ENCODE measurements at places on chromosomes 12 and 14.

- DNase-seq, result no peak
Observed at GRCh38 chr14:74843653-74844052, 32.3 kb downstream of the PROX2 start.

DNA sequence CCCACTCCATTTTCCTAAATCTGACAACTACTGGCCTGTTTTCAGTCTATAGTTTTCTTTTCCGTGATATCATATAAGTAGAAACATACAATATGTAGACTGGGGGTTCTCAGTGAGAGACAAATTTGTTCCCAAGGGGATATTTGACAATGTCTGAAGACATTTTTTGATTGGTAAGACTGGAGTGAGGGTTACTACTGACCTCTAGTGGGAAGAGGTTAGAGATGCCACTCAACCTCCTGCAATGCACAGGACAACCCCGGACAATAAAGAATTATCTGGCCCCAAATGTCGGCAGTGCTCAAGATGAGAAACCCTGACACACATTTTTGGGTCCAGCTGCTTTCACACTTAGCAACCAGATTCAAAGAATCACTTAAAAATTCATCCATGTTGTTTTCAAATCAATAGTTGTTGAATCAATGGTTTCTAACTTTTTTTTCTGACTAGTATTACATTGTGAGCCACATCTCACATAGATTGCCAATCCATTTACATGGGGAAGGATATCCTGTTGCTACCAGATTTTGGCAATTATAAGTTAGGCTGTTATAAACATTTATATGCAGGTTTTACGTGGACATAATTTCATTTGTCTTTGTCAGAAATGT is 307.1 kb downstream of the RPL10L start:
- DNase-seq, result no peak

DNA sequence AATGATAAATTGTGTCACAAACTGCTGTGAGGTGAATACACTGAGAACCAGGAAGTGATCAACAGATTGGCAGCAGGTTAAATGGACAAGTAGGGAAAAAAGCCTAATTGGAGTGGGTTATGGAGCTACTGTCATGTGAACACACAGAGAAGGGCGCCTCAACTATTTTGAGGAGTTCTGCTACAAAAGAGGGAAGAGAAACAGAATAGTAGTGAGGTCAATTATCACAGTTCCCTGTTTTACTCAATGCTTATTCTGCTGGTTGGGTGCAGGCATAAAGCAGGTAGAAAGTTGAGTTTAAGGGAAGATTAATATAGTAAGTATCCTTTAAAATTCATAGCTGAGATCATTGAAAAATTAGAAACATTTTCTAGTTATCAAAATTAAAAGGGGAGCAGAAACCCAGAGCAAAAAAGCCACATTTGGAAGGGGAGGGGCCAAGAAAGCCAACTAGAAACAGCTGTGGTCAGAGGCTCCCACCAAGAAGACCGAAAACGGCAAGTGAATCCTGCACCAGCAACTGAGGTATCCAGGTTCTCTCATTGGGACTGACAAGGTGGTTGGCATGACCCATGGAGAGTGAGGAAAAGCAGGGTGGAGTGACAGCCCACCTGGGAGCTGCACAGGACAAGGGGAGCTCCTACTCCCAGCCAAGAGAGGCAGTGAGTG is 105.7 kb downstream of the ZC3H14 start:
- DNase-seq, result no peak

- DNase-seq, result no peak
Observed at GRCh38 chr12:116263844-116264243, 13.6 kb downstream of the MED13L start.

GRCh38 chr14:100865682-100866591 is 37.6 kb downstream of the RTL1 start:
- DNase-seq, result no peak

GRCh38 chr14:52303236-52303635 is 10.9 kb upstream of the PTGER2 start:
- no peak for DNase-seq

GRCh38 chr14:100838493-100839314 is 12.8 kb downstream of the MEG3 start:
- no peak for DNase-seq

- DNase-seq, result no peak
Observed at GRCh38 chr12:81259360-81259759, 181.5 kb downstream of the ACSS3 start.

DNA sequence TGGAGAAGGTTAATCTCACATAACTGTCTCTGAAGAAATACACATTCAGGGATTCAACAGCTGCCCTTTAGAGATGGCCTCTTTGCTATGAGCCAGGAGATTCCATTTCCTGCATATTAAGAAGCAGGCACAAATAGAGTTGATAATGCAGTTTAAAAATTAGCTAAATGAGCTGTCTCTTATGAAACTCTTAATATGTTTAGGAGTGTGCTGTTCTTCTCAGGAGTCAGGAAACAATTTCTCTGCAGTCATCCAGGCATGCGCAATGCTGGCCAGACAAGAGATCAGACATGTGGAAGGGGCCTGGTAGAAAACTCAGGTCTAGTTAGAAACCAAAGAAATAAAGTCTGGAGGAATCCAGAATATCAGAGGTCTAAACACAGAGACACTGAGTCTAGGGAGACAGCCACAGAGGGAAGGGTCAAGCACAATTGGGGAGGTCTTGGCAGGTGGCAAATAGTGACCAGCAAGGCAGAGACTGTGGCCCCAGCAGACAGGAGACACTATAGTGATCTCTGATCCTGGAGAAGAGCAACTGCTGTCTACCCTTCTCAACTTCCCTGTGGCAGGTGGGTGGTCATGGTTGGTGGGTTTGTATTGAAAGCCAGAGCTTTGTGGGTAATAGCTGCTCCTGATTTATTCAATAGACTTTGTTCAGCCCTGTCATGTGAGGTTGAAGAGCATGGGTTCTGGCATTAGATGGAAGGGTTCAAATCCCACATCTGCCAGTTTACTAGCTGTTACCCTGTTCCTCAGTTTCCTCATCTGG is 185.8 kb upstream of the RMST start:
- no peak for DNase-seq

DNA sequence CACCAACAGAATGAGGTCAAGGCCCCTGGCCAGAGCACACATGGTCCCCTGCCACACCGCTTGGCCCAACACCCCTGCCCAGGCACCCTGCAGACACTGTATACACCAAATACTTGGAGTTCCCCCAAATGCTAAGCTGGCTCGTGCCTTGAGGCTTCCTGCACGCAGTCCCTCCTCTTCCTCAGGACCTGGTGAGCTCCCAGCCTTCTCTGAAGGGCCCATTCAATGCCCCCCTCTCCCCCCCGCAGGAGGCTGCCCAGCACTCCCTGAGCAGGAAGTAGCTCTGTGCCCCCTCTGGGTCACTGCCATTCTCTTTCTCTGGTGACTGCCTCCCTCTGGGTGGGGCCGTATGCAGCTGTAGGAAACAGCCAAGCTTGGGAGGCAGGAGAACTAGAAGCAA is 75.3 kb downstream of the ITPK1 start:
- DNase-seq, result no peak

DNA sequence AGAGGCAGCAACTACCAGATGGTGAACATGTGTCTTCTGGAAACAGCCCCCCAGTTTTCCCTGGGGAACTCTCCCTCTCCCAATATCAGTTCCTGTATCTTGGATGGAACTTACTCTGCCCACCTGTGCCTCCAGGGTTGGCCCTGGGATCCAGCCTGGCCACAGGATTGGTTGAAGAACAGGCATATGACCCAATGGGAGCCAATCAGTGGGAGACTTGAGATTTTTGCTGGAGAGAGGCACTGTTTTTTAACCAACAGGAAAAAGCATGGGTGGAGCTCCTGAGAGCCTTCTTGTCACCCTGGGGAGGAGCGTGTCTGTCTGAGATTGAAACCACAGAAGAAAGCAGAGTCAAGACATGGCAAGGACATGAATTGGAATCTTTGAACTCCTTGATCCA is 33.6 kb upstream of the COX6A1 start:
- DNase-seq, result no peak

GRCh38 chr12:53551889-53552291 is 44.6 kb upstream of the NPFF start:
- no peak for DNase-seq

DNA sequence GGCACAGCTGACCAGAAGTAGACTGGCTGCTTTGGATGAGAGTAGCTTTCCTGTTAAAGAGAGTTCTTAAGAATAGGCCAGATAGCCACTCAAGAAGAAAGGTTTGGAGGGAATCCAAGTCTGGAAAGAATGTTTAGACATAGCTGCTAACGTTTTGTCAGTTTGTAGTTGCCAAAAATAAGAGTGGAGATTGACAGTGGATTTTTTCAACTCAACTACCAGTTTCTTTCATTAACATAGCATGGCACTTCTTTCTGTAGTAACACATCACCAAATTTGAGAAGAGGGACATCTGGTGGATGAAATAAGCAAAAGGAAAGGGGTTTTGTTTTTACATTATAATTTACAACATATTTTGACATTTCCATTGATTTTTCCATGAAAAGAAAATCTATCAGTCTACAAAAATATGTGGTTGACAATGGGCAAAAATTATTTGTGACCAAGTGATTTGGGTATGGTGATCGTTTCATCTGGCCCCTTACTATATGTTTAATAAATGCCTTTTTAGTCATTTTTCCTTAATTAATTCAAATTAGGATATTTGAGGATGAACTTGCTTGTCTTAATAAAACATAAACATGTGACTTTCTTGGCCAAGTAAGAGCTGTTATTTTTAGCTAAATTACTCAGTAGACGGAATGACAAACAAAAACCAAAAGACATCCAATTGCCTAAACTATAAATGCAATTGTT is 71.1 kb downstream of the PTPRR start:
- no peak for DNase-seq

- DNase-seq, result no peak
Observed at GRCh38 chr14:66359500-66359899, 126.7 kb upstream of the CCDC196 start.

DNA sequence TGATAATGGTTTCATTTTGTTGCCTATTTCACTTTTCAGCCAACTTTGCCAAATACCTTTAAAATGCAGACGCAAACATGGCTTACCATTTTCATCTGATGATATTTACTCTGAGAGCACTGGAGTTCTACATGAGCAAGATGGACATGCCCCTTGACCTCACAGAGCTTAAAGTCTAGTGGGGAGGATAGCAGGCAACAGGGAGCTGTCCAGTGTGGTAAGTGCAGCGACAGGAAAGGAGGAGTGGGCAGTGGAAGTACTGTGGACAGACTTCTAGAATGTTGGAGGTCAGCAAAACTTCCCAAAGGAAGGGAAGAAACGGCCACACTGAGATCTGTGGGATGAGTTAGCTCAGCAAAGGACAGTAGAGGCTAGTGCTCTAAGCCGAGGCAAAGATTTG is 25.3 kb downstream of the LRIG3 start:
- DNase-seq, result no peak

GRCh38 chr14:99793213-99794150 is at the start of gene EML1:
EML1 (plus strand) TSS chr14:99793413; CDS start chr14:99793477, 64 bp downstream.
- DNase-seq, result peak; percentile 37

DNA sequence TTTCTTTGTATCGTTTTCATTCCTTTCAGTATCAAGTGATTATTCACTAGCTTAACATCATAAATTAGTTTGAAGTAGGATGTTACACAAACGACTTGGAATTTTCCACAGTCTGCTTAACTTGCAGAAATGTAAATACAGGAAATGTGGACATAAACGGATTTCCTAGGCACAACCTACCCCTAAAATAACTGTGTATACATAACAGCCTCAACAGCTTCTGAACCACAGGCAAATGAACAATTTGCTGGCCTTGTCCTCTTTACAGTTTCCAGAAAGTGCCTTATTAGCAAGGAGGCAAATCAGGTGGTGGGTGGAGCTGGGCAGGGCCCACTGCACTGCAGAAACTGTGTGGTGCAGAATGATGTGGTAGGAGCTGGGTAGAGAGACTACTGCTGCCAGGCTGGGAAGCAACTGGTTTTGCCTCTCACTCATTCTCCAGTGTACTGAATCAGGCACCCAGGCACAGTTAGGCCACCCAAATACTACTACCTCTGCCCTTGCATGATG is 14.1 kb downstream of the DRAM1 start:
- DNase-seq, result no peak

DNA sequence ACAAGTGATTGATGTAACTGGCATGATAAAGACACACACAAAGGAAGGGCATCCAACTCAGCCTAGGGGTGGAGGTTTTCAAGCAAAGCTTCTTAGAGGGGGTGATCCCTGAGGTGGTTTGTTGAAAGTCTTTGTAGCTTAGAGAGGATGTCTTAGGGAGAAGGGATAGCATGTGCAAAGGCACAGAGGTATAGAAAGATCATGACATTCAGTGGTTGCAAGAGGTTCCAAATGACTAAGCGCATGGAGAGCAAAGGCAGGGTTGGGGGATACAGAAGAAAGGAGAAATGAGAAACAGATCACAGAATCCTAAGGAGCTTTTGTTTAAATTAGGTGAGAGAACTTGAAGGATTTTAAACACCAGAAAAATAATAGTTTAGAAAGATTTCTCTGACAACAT is 5.2 kb upstream of the CCT2 start:
- no peak for DNase-seq

DNA sequence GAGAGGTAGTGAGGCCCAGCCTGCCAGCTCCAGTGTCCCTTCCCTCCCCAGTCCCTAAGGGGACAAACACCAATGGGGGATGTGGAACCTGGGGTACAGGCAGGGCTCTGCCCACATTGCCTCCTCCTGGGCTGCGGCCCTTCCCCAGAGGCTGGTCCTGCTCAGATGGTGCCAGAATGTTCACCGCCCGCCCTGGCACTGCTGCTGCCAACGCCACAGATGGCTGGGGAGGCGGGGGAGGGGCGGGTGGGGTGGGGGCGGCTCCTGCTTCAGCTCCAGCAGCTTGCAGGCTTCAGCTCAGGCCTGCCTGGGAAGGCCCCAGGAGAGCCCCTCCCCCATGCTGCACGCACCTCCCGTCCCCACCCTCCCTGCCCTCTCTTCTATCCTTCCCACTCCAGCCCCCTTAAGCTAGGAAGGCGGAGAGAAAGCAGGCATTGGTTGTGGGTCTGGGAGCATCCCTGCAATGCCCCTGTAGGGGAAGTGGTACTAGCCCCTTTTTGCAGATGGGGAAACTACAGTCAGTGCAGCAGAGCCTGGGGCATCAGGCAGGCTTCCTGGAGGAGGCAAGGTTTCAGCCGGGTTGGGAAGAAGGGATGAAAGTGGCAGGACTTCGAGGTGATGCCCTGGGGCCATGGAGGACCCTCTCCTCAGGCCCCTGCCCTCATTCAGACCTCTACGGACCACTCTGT is 2.0 kb upstream of the BEGAIN start:
- no peak for DNase-seq

- no peak for DNase-seq
Observed at GRCh38 chr12:102215992-102216691, 18.5 kb upstream of the PMCH start.

DNA sequence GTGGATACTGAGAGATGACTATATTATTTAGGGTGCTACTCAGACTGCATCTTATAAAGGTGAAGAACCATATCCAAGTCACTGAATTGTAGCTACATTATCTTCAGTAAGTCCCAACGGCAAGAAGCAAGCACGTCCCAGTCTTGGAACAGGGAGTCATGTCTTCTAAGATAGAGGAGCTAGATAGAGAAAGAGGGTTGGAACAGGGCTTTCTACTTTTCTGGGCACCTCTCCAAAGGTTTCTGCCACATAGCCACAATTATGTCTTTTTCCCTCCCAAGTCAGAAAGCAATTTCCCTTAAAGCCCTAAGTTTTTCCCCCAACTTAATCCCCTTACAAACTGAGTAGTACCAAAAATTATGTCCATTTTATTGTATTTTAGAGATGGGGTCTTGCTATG is 22.4 kb downstream of the MAPK1IP1L start:
- DNase-seq, result no peak

- DNase-seq, result no peak
Observed at GRCh38 chr12:114952573-114953271, 268.7 kb upstream of the TBX3 start.

- no peak for DNase-seq
Observed at GRCh38 chr14:78612666-78613065, 442.5 kb downstream of the NRXN3 start.

Data from GOT3 (cell line).